Dermis blood vessel endothelial cell (primary cell): ENCODE measurements at places on chromosomes 5 and 9. TPM values are rescaled to one million over a fixed set of nuclear protein-coding genes. Genes with fewer than 3 reads are reported as not detected.

C9orf72 gene
- total RNA-seq = 8.6 and 10.9 TPM in 2 replicates

SPTLC1 gene
- total RNA-seq = 121 and 127 TPM in 2 replicates

KCNV2 gene
- total RNA-seq = not detected in 2 replicates

TTC33 gene
- 19.5 and 20.3 TPM in 2 replicates for total RNA-seq

PCDHGB7 gene
- total RNA-seq = 10.2 and 11.9 TPM in 2 replicates

FOXD4 gene
- total RNA-seq = 0.05 and 0.17 TPM in 2 replicates

PKD2L2 gene
- total RNA-seq = 0.17 TPM in 1 of 2 replicates, not detected in the other
